ENCODE measurements at places on chromosomes 1 and 21.

DNA sequence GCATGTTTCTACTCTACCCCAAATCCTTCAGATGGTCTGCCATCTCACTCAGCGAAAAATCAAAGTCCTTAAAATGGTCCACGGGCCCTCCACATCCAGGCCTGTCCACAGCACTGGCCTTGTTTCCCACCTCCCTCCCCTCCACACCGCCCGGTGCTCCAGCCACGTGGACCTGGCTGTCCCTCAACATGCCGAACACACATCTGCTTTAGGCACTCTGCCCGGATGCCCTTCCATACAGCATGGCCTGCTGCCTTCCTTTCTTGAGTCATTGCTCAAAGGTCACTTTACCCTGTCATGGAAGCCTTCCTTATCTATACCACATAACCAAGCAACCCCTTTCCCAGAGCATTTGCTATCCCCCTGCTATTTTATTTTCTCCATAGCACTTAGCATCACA, 143.0 kb downstream of the DNM3 start:
- no peak overlapping the region for H3K4me3 ChIP-seq
- no peaks in the 10 kb centered on the region for H3K36me3 ChIP-seq
- no peak overlapping the region for H3K27ac ChIP-seq
- H3K27me3 ChIP-seq = peaks cover 32% of the 10 kb centered on the region

DNA sequence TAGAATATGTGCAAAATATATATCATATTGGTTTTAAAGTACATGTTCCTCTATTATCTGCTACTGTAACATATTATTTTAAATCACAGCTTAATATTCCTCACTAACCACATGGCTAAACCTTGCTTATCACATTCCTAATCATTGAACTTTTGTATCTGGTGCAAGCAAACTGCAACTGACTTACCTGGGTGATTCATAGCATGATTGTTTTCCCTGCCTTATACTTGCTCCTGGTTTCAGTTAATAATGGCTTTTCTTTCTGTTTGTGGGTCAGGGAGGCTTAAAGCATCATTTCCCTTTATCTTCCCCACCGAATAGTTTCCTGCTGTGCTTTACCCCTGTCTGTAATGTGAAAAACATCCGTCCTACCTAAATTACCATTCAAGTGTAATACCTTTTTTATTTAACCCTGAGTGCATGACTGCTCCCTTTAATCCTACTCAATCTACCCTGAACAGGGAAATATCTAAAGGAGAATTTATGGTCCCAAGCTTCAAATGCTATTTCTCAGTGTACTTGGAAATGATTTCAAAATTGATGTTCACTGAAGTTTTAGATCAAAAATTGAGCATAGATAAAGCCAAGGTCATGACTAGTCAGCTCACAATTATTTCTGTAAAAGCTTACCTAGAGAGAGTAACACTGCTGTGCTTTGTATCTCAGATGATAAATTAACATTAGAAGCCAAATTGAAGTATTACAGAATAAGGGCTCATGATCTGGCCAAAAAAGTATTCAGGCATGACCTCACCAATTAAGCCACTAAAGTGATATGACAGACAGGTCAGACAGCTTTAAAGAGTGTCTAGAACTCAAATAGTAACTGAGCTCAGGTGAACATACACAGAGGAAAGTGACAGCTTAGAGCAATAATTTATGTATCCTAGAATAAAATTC, 507.1 kb downstream of the BRINP3 start:
- no peaks in the 10 kb centered on the region for H3K27me3 ChIP-seq
- no peak overlapping the region for H3K4me3 ChIP-seq
- DNase-seq = no peak
- no peaks in the 10 kb centered on the region for H3K36me3 ChIP-seq

DNA sequence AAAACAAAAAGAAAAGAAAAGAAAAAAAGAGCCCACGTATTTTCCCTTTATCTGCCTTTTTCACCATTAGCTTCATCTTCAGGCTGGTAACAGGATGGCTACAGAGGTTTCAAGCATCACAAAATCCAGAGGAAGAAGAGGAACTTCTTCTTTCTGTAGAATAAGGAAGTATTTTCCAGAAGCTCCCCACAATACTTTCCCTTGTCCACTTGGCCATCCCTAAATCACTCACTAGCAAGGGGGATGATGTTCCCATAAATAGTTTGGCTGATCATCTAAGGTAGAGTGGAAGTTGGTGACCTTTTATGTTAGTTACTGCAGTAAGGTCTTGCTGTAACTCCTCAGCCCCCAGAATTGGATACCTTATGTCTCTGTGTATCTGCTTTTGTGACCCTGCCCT, 45.1 kb upstream of the RNF11 start:
- H3K36me3 ChIP-seq = no peaks in the 10 kb centered on the region
- peaks cover 11% of the 10 kb centered on the region for H3K4me1 ChIP-seq
- H3K27ac ChIP-seq = no peak overlapping the region
- H3K4me3 ChIP-seq = no peak overlapping the region
- no peaks in the 10 kb centered on the region for H3K27me3 ChIP-seq

- no peak overlapping the region for H3K4me3 ChIP-seq
- no peaks in the 10 kb centered on the region for H3K36me3 ChIP-seq
- H3K27ac ChIP-seq = peak overlapping the region; percentile 63
- H3K27me3 ChIP-seq = no peaks in the 10 kb centered on the region
- peaks cover 13% of the 10 kb centered on the region for H3K4me1 ChIP-seq
These were observed 37.4 kb upstream of the DISP1 start for GRCh38 chr1:222777463-222777862.

DNA sequence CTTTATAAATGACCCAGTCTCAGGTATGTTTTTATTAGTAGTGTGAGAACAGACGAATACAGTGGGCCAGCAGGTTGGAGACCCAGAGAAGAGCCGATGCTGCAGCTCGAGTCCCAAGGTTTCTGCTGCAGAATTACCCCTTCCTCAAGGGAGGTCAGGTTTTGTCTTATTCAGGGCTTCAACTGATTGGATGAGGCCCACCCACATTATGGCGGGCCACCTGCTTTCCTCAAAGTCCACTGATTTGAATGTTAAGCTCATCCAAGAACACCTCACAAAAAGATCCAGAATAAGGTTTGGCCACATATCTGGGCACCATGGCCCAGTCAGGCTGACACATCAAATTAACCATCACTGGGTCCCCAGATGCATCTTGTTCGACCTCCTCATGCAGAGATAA, 40.9 kb downstream of the FBXO2 start:
- no peak for DNase-seq
- no peaks in the 10 kb centered on the region for H3K36me3 ChIP-seq
- no peak overlapping the region for H3K27ac ChIP-seq
- H3K27me3 ChIP-seq = peaks cover 5% of the 10 kb centered on the region

GRCh38 chr1:91583326-91583755, 82.7 kb downstream of the CDC7 start:
- no peaks in the 10 kb centered on the region for H3K36me3 ChIP-seq
- H3K27ac ChIP-seq = peak overlapping the region; percentile 94
- DNase-seq = peak; percentile 81
- peaks cover 21% of the 10 kb centered on the region for H3K4me1 ChIP-seq
- H3K4me3 ChIP-seq = no peak overlapping the region

DNA sequence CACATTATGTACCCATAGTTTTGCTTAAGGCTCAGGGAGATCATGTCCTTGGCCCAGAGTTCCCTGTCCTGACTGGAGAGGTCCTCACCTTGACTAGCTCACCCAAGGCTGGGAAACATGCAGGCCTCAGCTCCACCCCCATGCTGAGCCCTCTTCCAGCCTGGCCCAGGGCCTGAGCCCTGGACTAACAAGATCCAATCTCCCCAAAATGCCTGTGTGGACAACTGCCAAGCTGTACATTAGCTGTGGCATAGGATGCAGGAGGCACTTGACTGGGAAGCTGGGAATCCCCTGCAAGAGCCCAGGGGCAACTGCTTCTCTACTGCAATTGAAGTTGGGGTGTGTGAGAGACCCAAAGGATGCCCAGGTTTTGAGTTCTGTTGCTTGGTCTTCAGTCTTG, 2.1 kb downstream of the LINGO4 start:
- H3K4me3 ChIP-seq = no peak overlapping the region
- no peaks in the 10 kb centered on the region for H3K4me1 ChIP-seq
- H3K27ac ChIP-seq = no peak overlapping the region
- H3K36me3 ChIP-seq = no peaks in the 10 kb centered on the region
- no peak for DNase-seq
- H3K27me3 ChIP-seq = peaks cover 19% of the 10 kb centered on the region

- H3K27me3 ChIP-seq = peaks cover 29% of the 10 kb centered on the region
- peaks cover 6% of the 10 kb centered on the region for H3K4me1 ChIP-seq
- peak overlapping the region; percentile 62 for H3K4me3 ChIP-seq
- H3K36me3 ChIP-seq = no peaks in the 10 kb centered on the region
- H3K27ac ChIP-seq = no peak overlapping the region
- DNase-seq = peak; percentile 38
These were observed 494.7 kb upstream of the ADGRL2 start for GRCh38 chr1:81305997-81306452.

GRCh38 chr1:9494936-9495758, 44.1 kb upstream of the SLC25A33 start:
- H3K4me3 ChIP-seq = peak overlapping the region; percentile 26
- peaks cover 8% of the 10 kb centered on the region for H3K4me1 ChIP-seq
- no peaks in the 10 kb centered on the region for H3K36me3 ChIP-seq
- no peaks in the 10 kb centered on the region for H3K27me3 ChIP-seq
- H3K27ac ChIP-seq = no peak overlapping the region

GRCh38 chr1:4273747-4274146, 373.7 kb upstream of the C1orf174 start:
- no peak for DNase-seq
- no peaks in the 10 kb centered on the region for H3K36me3 ChIP-seq
- H3K27me3 ChIP-seq = peaks cover 55% of the 10 kb centered on the region
- H3K4me1 ChIP-seq = no peaks in the 10 kb centered on the region
- no peak overlapping the region for H3K4me3 ChIP-seq

DNA sequence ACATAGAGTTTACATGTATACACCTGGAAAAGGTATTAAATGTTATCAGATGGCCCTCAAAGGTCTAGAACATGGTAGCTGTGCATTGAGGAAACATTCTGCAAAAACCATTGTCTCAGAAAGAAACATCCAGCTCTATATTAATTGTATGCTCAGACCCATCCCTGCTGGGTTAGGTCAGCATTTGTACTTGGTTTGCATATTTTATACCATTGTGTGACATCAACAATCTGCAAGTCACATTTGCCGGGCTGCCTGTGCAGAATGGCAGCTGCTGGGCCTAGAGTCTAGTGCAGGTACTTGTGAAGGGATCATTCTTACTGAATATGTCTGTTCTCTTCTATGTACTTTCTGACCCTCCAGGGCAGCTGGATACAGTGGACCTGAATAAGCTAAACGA, 43.9 kb upstream of the LAMC2 start:
- peaks cover 31% of the 10 kb centered on the region for H3K4me1 ChIP-seq
- no peak overlapping the region for H3K27ac ChIP-seq
- peaks cover 32% of the 10 kb centered on the region for H3K36me3 ChIP-seq
- no peak overlapping the region for H3K4me3 ChIP-seq
- DNase-seq = no peak

GRCh38 chr1:100941098-100941527, 45.2 kb downstream of the SLC30A7 start:
- peaks cover 18% of the 10 kb centered on the region for H3K36me3 ChIP-seq
- no peaks in the 10 kb centered on the region for H3K4me1 ChIP-seq
- no peak overlapping the region for H3K4me3 ChIP-seq
- no peak overlapping the region for H3K27ac ChIP-seq
- DNase-seq = no peak
- no peaks in the 10 kb centered on the region for H3K27me3 ChIP-seq

GRCh38 chr1:58848818-58849411, 65.1 kb upstream of the JUN start:
- H3K27ac ChIP-seq = peak overlapping the region; percentile 94
- no peaks in the 10 kb centered on the region for H3K27me3 ChIP-seq
- H3K4me3 ChIP-seq = peak overlapping the region; percentile 34
- peaks cover 44% of the 10 kb centered on the region for H3K4me1 ChIP-seq
- peak; percentile 99 for DNase-seq
- H3K36me3 ChIP-seq = no peaks in the 10 kb centered on the region

- no peaks in the 10 kb centered on the region for H3K36me3 ChIP-seq
- 0 out of 2 replicates have a peak, but pooled peaks cover 1% of the 10 kb centered on the region for H3K27me3 ChIP-seq
These were observed 300.0 kb upstream of the VAMP3 start for GRCh38 chr1:7470904-7471638.

DNA sequence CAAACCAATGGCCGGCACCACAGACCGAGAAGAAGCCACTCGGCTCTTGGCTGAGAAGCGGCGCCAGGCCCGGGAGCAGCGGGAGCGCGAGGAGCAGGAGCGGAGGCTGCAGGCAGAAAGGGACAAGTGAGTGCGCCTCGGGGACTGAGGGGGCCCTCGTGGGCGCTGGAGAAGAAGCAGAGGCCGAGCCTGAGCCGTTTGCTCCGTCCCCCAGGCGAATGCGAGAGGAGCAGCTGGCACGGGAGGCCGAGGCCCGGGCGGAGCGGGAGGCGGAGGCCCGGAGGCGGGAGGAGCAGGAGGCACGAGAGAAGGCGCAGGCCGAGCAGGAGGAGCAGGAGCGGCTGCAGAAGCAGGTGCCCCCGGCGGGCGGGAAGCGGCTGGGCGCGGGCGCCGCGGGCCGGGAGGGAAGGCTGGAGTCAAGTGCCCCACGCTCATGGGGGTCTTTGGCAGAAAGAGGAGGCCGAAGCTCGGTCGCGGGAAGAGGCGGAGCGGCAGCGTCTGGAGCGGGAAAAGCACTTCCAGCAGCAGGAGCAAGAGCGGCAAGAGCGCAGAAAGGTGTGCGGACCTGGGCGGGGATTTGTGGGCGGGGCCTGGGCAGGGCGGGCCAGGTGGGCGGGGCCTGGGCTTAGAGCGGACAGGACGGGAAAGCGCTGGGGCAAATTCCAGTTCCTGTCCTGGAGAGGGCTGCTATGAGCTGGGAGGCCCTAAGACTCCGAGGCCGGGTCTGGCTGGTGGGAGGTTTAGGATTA, 22.7 kb downstream of the MAP7D1 start:
- peaks cover 2% of the 10 kb centered on the region for H3K4me1 ChIP-seq
- peaks cover 34% of the 10 kb centered on the region for H3K36me3 ChIP-seq
- no peaks in the 10 kb centered on the region for H3K27me3 ChIP-seq
- DNase-seq = no peak
- H3K27ac ChIP-seq = no peak overlapping the region

DNA sequence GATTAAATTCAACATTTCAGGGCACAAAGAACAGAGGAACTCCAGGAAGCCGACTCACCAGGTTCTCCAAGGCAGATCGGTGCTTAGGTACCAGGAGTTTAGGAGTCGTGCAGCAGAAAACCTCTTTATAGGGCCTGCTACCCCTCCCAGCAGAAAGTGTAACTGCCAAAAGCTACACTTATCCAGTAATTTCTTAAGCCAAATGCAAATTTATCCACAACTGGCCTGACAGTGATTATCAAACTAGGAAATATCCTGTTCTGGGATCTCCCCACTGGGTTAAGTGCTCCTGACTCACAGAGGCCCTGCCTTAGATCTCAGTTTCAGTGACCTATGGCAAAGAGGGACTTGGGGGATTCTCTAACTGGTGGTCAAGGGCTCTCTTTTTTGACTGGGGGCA, at the start of gene SPRR2F:
TSS of gene SPRR2F (minus strand) at position 101 of the 400 bp plus-strand sequence. CDS start 783 bp downstream, outside the sequence.
- H3K36me3 ChIP-seq = no peaks in the 10 kb centered on the region
- peaks cover 5% of the 10 kb centered on the region for H3K27me3 ChIP-seq
- no peak within 1 kb of the TSS for H3K4me3 ChIP-seq
- no peaks in the 10 kb centered on the region for H3K4me1 ChIP-seq
- H3K27ac ChIP-seq = no peak within 1 kb of the TSS

Data from PC-3 (cell line).